NCI-H146 (cell line): ENCODE measurements at places on chromosomes 5 and 9.

DNA sequence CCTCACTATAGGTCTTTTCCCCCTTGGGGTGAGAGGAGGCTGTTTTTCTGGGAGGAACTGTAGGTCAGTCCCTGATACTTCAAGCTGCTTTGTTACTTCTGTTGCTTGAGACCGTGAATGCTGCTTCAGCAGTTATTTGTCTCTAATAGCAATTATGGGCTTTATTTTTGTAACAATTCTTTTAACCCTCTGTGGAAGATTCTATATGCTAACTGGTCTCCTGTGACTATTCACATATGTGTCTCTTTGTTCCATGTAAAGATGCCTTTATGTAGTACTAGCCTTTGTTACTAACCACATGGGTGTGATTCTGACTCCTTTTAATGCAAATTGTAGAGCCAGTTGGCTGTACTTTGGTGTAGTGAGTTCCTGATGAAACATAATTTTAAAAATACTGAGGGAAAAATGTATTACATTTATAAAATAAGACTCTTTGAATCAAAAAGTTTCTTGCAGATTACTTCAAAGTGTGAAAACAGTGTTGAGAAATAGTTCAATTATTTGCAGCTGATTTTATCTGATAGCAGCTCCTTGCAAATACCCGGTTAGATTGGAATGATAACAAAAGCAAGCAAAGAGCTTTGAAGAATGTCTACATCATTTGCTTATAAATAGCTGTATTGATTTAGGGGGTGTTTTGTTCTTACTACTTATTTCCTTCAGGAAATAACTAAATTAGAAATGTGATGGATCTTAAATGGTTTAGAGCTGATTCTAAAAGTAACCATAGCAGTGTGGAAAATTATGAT, 46.6 kb downstream of the ANGPTL2 start:
- no peak for DNase-seq

DNA sequence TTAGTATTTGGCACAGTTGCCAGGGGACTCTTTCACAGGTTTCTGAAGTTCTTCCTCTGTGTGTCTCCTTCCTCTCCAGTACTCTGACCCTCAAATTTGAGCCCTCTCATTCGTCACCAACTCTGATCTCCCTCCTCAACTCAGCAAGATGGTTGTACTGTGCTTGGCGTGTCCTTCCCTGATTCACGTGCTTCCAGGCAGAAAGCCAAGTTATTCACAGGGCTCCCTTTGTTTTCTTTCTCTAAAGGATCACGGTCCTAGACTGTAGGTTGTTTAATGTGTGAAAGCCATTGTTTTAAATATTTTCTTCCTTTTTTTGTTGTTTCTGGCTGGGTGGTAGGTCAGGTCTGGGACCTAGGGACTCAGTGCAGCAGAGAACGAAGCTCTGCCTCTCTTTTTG, 142.9 kb downstream of the DMAC1 start:
- no peak for DNase-seq

DNA sequence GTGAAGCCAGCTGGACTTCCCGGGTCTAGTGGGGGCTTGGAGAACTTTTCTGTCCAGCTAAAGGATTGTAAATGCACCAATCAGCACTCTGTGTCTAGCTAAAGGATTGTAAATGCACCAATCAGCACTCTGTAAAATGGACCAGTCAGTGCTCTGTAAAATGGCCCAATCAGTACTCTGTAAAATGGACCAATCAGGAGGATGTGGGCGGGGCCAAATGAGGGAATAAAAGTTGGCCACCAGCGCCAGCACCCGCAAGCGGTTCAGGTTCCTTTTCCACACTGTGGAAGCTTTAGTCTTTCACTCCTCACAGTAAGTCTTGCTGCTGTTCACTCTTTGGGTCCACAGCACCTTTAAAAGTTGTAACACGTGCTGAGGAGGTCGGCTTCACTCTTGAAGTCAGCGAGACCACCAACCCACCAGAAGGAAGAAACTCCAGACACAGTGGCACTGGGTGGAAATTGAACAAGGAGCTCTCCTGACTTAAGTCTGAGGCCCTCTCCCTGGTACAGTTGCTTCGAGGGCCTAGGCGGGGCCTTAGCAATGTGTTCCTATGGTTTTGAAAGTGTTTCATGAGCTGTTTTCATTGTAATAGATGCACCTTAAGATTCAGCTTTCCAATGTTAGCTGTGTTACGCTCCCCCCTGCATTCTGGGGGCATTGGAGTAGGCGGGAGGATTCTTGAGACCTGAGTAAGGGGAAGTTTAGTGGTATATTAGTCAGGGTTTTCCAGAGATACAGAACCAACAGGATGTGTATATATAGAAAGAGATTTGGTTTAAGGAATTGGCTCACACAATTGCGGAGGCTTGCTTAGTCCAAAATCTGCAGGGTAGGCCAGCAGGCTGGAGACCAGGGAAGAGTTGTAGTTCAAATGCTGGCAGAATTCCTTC, 21.5 kb upstream of the MYO10 start:
- DNase-seq = no peak

DNA sequence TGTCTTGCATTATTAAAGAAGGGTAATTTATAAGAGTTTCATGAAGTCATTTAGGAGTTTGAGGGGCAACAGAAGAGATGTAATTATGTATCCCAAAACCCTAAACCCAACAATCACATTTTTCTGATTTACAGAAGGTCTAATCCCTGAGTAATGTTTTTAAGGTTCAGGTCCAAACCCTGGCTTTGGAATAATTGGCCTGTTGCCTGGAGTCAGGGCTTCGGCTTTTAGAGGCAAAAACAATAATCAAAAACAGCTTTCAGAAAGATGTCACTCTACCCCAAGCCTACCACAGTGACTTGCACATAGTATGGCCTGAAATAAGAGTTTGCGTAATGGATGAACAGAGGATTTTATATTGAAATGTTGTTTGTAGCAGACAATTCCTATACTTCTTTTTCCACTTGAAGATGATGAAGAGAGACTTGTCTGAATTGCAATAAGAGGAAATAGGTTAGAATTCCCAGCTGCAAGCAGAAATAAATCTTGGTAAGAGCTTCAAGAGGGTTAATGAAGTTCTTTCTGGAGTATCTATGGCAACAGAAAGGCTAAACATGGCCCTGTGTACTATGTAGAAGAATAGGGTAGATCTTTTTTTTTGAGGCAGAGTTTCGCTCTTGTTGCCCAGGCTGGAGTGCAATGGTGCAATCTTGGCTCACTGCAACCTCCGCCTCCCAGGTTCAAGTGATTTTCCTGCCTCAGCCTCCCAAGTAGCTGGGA, 152.0 kb downstream of the GPBP1 start:
- DNase-seq = no peak

GRCh38 chr9:135864447-135865049, 42.8 kb downstream of the CAMSAP1 start:
- DNase-seq = peak; percentile 15

DNA sequence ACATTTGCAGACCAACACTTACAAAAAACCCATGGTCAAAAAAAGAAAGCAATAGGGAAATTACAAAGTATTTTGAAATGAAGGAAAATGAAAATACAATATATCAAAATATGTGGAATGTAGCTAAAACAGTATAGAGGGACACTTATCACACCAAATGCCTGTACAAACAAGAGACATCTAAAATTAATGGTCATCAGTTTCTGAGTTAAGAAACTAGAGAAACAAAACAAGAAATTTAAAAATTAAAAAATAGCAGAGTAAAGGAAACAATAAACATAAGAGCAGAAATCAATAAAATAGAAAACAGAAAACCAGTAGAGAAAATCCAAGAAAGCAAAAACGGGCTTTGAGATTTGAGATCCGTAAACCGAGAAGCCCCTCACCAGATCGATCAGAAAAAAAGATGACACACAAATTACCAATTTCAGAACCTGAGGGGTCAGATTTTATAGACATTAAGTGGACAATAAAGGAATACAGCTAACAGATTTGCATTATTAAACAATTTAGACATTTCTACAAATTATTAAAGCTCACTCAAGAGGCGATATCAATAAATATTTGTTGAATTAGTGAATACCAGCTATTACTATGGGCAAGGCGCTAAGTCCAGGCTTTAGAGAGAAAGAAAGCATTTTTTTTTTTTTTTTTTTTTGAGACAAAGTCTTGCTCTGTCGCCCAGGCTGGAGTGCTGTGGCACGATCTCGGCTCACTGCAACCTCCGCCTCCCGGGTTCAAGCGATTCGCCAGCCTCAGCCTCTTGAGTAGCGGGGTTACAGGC, 1.0 kb upstream of the TENT2 start:
- no peak for DNase-seq
